AG04449 (cell line): ENCODE measurements at places on chromosomes 13 and 19.

DNA sequence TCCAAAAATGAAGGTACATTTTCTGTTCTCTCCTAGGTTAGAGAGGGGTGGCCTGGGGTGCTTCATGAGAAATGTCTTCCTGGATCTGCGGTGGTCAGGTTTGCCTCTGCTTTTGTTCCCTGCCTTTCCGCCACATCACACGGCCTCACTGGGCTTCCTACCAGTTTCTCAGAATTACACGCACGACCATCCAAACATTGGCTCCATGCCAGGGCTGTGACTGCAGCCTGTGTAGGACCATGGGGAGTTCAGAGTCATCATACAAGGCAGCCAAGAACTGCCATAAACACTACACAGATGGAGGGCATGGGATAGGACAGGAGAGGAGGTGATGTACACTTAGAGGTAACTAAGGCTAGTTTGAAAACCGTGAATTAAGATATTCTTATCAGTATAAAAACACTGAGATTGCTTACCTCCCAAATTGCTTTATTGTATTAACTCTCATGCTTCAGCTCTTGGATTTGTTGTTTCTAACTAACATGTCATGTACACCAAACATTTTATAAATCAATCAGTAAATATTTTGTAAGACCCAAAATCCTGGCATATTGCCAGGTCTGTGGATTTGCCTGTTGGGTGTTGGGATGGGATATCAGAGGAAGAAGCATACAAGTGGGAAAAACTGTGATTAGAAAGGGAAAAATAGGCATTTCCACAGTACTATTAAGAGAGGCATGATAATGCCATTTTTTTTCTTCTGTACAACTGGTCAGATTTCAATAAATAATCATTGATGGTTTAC lies 45.2 kb downstream of the CDADC1 start:
- no peak for DNase-seq

GRCh38 chr19:16901491-16902175 lies 12.8 kb downstream of the F2RL3 start:
- no peak for DNase-seq

DNA sequence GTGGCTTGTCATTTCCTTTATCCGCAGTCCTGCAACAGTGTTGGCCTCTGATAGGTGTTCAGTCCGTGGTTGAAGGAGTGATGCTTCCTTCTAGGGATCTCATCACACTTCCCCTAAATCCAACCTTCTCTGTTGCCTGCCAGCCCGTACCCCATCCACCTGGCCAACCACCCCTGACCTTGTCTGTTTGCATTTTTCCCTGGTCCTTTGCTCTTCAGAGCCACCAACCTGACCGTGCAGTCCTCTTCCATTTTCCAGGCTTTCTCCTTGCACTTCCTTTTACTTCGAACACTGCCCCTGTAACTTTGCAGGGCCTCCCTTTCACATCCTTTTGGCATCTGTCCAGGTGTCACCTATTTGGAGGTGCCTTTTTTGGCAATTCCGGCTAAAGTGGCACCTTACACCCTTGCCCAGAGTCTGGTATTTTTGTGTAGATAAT lies 696 bp downstream of the ZNF460 start:
- DNase-seq: no peak

- DNase-seq: no peak
Observed at GRCh38 chr13:43543331-43543730, 243.4 kb downstream of the ENOX1 start.

GRCh38 chr13:111460548-111461444 lies 140.4 kb downstream of the TEX29 start:
- peak; percentile 12 for DNase-seq

- DNase-seq: no peak
Observed at GRCh38 chr13:106100171-106100919, 435.1 kb downstream of the EFNB2 start.

GRCh38 chr13:110197026-110197425 lies 109.9 kb downstream of the COL4A1 start:
- no peak for DNase-seq

GRCh38 chr13:45434556-45435371 lies 16.6 kb upstream of the SLC25A30 start:
- DNase-seq: no peak

DNA sequence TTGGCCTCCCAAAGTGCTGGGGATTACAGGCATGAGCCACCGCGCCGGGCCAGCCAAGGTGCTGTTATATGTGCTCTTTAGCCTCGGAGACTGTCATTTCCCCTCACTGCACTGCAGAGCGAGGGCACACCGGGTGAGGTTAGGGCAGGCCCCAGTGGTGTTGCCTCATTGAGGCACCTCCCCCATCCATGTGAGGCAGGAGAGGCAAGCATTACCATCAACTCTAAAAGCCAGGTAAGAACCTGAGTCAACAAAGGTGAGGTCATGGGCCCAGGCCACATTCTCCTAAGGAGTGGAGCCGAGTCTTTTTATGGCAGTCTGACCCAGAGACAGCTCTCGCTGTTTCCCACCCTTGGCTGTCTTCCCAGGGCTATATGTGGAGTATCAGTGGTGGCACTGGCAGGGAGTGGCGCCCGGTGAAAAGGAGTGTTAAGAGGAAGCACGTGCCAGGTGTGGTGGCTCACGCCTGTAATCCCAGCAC lies 10.9 kb downstream of the B3GNT8 start:
- no peak for DNase-seq

DNA sequence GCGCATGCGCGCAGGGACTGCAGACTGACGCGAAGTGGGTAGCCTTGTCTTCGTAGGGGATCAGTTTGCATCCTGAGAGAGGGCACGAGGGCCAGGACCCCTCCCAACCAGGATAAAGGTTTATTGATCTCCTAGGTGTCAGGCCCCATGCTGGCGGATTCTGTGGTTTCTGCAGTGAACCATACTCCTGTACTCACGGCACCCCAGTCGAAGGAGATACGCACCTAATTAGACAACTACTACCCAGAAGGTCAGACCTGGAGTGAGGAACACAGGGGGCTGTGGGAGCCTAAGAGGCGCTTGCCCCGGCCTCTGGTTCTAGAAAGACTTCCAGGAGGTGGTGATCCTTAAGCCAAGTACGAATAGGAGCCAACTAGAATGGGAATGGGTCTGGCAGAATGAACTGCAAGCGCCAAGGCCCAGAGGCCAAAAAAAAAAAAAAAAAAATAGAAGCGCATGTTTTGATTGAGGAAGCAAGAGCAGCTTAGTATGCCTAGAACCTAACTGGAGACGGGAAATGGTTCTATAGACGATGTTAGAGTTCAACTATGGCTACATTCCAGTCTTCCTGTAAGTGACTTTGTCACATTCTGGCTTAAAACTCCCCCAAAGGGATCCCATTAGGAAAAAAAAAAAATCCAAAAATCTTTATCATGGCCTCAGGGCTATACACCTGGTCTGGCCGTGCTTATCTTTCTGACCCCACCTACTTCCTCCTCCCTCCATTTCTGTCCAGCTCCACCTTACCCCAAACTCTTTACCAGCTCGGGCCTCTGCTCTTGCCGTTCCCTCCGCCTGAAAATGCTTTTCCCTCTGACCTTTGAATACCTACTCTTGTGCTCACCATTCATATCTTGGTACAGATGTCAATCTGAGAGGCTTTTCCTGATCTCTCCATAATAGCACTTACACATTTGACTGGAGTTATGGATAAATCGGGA lies 902 bp upstream of the ZNF428 start:
- no peak for DNase-seq

- DNase-seq: no peak
Observed at GRCh38 chr13:108985166-108985565, 355.8 kb downstream of the MYO16 start.

- no peak for DNase-seq
Observed at GRCh38 chr19:46985542-46986415, 33.9 kb upstream of the NPAS1 start.

DNA sequence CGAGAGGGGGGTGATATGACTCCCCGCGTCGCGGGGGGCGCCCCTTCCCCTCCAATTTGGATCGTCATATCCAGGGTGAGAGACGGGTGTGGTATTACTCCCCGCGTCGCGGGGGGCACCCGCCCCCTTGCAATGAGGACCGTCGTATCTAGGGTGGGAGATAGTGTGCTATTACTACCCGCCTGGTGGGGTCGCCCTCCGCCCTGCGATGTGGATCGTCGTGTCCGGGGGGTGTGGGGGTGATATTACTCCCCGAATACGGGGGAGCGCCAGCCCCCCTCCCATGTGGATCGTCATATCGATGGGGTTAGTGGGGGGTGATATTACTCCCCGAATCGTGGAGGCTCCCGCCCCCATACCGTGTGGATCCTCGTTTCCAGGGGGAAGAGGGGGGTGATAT lies 29.2 kb upstream of the RGCC start:
- no peak for DNase-seq

DNA sequence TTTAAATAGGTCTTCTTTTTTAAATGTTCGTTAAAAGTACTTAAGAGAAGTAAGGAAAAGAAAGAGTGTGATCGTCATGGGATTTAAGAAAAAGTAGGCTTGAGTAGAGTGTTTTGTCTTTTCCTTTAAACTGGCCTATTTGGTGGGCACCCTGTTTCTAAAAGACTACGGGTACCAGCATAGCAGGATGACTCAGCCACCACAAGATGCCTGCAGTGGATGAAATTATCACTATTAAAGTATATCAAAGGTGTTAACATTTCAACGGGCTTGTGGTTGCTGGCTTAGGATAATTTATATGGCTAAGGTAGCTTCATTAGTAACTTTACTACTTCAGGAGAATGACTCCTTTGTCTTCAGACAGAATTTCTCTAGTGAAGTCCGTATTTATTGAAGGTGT lies 112.6 kb downstream of the STARD13 start:
- no peak for DNase-seq

GRCh38 chr13:35884211-35884760 lies 246.9 kb downstream of the DCLK1 start:
- no peak for DNase-seq

DNA sequence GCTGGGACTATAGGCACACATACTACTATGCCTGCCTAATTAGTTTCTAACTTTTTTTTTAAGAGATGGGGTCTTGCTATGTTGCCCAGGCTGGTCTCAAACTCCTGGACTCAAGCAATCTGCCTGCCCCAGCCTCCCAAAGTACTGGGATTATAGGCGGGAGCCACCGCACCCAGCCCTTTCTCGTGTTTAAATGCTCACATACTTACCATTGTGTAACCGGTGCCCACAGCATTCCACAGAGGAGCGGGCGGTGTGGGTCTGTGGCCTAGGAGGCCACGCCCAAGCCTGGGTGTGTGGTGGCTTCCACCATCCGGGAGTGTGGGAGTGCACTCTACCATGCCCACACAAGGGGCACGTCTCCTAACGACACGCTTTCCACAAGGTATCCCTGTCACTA lies 7.7 kb downstream of the LMNB2 start:
- no peak for DNase-seq

DNA sequence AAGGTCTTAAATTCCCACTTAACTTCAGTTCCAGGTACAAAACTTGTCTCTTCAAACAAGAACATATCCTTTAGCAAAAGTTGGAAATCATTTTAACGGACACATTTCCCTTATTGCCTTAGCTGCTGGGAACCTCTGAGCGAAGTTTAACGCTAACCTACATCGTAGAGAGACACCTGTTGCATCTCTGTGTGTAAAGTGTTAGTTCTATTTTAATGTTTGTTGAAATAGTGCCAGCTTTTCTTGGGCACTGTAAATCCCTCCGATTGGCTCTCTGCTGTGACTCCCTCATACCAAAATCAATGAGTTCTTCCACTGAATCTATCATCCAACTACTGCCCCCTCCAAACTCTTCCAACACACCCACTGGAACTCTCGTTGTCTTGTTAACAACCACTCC lies 2.3 kb upstream of the HIF3A start:
- no peak for DNase-seq

DNA sequence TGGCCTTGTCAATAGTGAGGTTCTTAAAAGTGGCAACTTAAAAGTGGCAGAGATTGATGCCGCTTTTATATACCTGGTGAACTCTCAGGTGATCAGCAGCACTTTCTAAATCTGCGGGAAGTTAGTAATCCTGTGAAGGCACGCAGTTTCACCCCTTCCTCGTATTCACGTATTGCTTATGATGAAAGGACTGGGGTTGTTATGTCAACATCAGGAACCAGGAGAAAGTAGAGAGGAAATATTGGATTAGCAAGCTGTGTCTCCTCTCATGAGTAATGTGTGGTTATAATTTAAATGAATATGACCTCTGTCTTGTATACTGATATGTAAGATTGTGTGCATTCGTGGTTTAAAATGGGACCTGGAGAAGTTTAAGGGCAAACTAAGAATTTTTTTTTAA lies 544.6 kb downstream of the SLITRK6 start:
- no peak for DNase-seq

DNA sequence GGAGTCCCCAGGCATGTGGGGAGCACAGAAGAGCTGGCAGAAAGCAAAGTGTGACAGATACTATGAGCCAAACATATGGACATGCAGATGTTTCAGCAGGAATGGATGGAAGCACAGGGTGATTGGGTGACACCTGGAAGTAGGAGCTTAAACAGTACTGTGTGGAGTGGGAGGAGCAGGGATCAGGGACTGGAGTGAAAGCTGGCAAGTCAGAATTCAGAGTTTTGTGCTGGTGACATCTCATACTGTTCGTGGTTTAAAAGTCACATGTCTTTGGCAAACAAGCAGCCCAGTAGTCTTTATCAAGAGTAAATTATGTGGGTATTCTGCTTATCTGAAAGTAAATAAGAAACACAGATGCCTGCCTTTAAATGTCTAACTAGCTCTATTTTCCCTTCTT lies 408.2 kb downstream of the COG6 start:
- no peak for DNase-seq

GRCh38 chr13:108425056-108425455 lies 155.5 kb downstream of the TNFSF13B start:
- peak; percentile 12 for DNase-seq

- DNase-seq: no peak
Observed at GRCh38 chr13:41601718-41602445, 144.5 kb downstream of the RGCC start.

- DNase-seq: no peak
Observed at GRCh38 chr13:101919541-101920181, 467.2 kb downstream of the ITGBL1 start.
